HuH-7.5 (cell line): ENCODE measurements at places on chromosomes 4 and X.

- no peak for DNase-seq
Measured at GRCh38 chr4:81796790-81797528, 325.3 kb upstream of the RASGEF1B start.

DNA sequence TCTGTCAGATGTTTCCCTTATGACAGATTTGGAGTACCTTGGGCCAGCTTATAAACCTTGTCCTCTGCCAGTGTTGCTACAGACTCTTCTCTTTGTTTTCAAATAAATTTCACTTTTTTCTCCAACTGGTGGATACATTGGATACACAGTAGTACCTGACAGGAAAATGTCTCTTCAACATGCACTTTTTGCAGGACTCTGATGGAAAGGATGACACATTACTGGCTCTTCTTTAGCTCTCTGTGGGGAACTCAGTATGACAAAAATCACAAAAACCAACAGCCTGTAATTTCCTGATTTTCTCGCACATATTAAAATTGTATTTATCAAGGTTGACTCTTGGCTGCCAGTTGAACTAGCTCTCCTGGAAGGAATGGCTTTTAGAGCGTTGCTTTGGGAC is 61.3 kb upstream of the GIMD1 start:
- DNase-seq: no peak

DNA sequence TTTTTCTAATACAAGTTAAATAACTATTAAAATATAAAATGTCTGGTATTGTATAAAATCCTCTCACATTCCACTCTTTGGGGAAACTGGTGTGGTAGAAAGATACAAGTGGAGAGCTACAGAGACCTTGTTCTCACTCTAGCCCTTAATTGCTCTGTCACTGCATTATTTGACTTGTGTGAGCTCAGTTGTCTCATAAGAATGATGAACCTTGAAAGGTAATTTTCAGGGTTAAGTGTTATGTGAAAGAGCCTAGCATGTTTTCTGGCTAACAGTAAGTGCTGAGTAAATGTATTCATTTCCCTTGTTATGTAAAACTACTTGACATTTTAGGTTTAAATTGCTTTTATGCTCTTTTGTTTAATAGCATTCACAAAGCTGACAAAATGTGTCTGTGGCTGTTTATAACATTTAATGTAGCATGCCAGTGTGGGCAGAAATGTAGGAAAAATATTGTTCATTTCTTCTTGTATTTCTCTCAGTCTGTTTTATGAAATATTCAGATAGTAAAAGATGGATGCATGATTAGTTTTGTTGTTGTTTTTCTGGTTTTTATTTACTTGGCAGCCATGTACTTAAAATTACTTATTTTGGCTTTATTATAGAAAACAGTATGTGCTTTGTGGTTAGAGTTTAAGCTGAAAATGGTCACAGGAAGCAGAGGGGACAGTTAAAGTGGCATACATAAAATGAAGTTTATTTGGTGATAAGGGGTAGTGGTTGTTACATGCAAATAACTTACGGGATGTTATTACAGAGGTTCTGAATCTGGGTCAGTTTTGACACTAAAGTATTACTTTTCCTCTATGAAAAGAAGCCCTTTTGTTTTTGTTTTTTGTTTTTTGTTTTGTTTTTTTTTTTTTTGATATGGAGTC is 29.2 kb downstream of the SLAIN2 start:
- DNase-seq: no peak

DNA sequence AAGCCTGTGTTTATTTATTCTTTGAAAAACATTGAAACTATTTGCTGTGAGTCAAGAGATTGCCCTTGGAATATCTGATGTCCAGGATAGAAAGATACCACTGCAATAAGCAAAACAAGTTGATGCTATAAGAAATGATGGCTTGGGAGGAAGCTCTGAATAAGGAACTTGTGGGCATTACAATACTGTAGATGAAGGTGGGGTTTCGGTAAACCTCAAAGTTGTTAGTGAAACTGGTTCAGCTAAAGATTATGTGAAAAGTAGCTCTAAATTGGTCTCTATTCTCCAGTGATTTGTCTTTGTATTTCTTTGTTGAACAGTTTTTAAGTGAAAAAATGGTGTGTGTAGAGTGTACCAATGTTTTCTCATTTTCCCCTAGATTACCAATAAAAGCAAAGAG is 128.7 kb downstream of the AKAP4 start:
- no peak for DNase-seq

GRCh38 chr4:139483000-139483399 is 29.1 kb downstream of the RAB33B start:
- DNase-seq: no peak

DNA sequence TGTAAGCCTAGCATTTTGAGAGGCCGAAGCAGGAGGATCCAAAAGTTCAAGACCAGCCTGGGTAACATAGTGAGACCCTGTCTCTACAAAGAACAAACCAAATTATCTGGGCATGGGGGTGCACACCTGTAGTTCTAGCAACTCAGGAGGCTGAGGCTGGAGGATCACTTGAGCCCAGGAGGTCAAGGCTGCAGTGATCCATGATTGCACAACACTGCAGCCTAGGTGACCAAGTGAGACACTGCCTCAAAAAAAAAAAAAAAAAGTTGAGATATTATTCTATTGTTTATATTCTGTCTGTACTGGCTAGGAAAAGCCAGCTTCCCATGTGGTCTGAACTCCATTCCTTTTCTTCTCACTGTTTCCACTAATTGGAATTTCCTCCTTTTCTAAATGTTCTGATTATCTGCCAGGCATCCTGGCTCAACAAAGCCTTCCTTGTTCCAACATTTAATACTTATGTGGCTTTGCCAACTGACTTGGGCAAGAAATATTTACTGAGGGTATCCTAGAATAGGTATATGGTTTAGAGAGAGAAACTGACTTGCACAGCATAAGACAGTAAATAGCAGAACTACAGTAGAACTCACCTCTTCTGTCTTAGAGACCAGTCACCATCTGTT is 175.2 kb upstream of the ADAMTS3 start:
- no peak for DNase-seq

GRCh38 chr4:162497564-162498167 is 333.9 kb upstream of the FSTL5 start:
- peak; percentile 5 for DNase-seq

GRCh38 chr4:100843910-100844309 is 326.1 kb upstream of the EMCN start:
- no peak for DNase-seq

DNA sequence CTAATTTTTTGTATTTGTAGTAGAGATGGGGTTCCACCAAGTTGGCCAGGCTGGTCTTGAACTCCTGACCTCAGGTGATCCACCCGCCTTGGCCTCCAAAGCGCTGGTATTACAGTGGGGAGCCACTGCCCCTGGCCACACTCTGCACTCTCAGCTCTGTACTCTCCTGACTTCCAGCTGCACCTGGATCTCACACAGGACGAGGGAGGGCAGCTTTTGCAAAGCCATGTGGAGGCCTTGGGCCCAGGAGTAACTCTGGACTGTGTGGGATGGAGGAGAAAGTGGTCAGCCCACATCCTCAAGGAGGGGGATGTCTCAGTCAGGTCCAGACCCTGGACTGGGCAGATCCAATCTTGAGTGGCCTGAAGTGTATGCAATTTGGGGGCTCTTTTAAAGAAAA is 23.0 kb downstream of the NAT8L start:
- DNase-seq: no peak

- no peak for DNase-seq
Measured at GRCh38 chr4:86720508-86721068, 126.5 kb downstream of the PTPN13 start.

GRCh38 chr4:27288496-27288895 is 427.9 kb downstream of the STIM2 start:
- no peak for DNase-seq

GRCh38 chr4:48268956-48269860 is at the start of gene TEC:
TSS of gene TEC (minus strand) at chr4:48269838. CDS start at chr4:48228614, 41,224 bp downstream.
- DNase-seq: peak; percentile 36

DNA sequence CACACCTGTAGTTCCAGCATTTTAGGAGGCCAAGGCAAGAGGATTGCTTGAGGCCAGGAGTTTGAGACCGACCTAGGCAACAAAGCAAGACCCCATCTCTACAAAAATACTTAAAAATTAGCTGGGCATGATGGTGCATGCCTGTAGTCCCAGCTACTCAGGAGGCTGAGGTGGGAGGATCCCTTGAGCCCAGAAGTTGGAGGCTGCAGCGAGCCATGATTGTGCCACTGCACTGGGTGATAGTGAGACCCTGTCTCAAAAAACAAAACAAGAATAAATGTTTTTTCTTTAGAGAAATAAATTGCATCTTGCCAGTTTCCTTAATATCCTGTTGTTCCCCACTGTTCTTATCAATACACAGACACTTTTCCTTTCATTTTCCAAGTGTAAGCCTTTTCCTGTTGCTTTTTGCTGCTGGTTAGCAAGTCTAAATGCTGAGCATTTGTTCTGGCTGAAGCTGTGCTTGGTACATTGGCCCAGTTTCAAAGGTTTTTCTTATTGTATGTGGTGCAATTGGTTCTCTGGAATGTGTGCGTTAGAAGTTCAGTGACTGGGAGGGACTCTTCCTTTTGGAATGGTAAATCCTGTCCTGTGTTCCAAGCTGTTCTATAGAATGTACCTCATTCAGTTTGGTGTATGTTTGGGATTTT is 98.2 kb downstream of the AFF1 start:
- no peak for DNase-seq

DNA sequence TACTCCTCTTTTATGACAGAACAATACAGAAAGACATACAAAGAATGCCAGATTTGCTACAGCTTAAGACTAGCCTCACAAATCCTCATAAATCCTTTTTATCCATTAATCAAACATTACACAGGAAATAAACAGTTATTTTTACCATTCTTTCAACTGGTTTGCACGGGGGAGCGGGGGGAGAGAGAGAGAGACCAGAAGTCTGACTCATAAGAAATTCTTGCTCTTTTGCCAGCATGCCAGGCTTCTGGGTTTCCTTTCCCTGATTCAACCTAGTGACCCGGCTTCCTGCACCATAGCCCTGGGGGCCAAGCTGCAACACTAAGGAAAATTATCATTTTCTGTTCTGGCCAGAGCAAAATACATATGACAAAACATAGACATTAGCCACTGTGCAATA is 6.8 kb upstream of the RRAGB start:
- no peak for DNase-seq

GRCh38 chr4:103098341-103098740 is 1.3 kb downstream of the BDH2 start:
- no peak for DNase-seq

DNA sequence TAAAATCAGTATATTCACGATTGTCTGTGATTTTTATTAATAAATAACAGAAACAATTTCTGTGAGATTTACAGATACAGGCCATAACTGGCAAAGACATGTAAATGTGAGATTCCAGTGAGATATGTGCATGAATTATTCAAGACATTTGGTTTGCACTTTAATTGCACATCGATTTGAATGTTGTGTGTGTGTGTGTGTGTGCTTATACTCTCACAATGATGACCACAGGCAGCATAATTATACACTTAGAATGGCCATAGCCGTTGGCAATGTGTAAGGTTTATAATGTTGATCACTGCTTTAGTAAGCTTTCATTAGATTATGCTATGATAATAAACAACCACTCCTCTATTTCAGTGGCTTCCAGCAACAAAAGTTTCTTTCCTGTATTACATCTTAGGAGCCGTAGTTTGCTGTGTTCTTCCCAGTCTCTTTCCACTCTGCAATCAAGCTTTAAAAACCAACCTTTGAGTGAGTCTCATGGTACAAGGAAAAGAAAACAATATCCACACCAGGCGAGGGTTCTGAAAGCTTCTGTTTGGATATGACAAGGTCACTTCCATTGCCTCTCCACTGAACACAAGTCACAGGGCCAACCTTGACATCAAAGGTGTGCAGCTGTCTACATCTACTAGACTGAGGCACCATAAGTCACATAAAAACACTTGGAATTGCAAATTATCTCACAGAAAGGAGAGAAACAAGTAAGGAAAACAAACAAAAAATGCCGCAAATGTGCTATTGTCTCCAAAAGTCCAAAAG is 897.7 kb downstream of the RAB28 start:
- DNase-seq: no peak

DNA sequence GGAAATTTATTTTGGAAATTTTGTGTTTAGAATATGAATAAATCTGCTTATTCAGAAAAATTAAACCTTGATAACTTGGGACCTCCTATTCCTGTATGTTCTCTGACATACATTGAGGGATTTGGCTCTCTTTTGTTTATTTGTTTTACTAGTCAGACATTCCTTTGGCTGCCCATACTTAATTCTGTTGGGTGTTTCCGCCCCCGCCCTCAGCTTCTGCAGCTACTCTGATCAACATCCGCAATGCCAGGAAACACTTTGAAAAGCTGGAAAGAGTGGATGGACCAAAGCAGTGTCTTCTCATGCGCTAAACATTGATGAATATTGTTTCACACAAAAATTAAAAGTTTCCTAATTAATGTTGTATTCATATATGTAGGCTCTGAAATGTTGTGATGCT is 40.5 kb downstream of the RRAGB start:
- no peak for DNase-seq

- DNase-seq: no peak
Measured at GRCh38 chr4:61041527-61041926, 158.6 kb upstream of the ADGRL3 start.

DNA sequence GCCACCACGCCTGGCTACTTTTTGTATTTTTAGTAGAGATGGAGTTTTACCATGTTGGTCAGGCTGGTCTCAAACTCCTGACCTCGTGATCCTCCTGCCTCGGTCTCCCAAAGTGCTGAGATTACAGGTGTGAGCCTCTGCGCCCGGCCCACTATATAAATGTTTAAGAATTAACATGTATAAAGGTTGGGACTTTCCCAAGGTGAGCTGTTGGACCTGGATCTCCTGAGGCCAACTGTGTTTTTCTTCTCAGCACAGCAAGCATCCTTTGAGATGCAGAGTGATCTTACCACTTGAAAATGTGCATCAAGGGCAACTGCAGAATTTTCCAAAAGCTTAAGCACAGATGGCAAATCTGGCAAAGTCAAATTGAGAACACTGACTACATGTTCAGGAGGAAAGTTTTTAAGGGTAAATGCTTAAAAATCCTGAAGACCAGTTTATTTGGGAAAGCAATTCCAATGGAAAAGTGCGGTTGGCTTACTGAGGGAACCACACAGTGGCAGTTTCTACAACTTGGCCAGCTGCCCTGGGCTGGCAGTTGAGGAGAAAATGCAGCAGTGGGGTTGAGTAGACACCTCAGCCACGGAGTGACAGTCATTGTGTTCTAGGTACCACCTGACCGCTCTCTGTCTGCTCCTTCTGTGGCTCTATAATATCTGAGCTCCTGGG is 168.9 kb downstream of the CBR4 start:
- DNase-seq: no peak

DNA sequence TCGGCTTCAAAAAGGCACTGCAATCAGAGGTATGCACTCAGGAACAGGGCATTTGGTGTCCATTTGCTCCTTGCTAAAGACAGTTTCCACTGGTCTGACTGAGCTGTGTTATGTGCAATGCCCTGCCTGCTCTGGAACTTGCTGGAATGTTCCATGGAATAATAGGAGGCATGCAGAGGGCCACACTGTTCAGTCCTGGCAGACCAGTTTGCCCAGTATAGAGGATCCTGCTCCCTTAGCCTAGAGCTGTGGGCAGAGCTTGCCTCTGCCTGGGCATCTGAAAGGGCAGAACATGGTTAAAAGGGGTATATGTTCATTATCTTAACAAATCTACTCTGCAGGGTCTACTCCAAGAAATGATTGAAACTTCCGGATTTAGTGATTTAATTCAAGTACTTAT is 27.8 kb upstream of the CD99L2 start:
- DNase-seq: no peak
